ENCODE measurements at places on chromosomes 16 and 17. TPM values are rescaled to one million over a fixed set of nuclear protein-coding genes. Genes with fewer than 3 reads are reported as not detected.

The CLEC18A gene
- total RNA-seq = 0.25 TPM

The TUBG2 gene
- total RNA-seq = 25.6 TPM

The PMP22 gene
- 230 TPM for total RNA-seq

The KRTAP4-6 gene
- not detected for total RNA-seq

The HS3ST2 gene
- not detected for total RNA-seq

The ZSCAN10 gene
- total RNA-seq = 0.33 TPM

The SIAH1 gene
- 10.9 TPM for total RNA-seq

The SLC26A11 gene
- 15.1 TPM for total RNA-seq

The GJD3 gene
- 0.81 TPM for total RNA-seq
